Stimulated activated CD8-positive, alpha-beta memory T cell treated with anti-CD3 and anti-CD28 coated beads, Interleukin-4, amount 100 ng/mL, for 1 hour (primary cell): ENCODE measurements at places on chromosomes 7 and 10.

GRCh38 chr10:75265856-75266255, 30.1 kb upstream of the COMTD1 start:
- DNase-seq, result no peak

DNA sequence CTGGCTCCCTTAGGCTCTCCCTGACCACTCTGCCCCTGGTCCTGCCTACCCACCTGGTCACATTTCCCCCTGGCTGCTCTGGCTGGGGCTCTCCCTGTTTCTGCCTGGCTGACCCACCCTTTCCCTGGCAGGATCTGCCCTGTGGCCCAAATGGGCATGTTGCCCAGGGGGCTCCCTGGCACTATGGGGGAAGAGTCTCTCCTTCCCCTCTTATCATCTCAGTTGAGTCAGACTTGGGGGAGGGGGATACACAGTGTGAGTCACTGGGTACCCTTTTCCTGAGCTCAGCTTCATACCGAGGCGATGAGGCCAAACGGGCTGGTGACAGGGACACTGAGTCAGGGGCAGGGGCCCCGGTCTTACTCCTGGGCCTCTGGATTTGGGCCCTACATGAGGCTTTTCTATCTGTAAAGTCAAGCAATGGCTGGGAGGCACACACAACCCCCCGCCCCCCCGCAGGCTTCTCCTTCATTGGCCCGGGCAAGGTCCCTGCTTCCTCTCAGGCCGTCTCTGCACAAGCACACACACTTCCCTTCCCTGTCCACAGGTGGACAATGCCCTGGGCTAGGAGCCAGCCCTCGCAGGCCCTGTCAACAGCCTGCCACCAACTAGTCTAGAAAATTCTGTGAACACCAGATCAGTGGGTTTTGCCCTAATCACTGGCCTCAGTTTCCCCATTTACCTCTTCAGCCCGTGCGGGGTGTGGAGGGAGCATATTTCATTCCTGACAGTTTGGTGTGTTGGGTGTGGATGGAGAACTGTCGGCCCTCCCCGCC, 627 bp upstream of the FLNC start:
- DNase-seq, result no peak

- no peak for DNase-seq
Observed at GRCh38 chr7:90933041-90933440, 331.2 kb upstream of the FZD1 start.

- no peak for DNase-seq
Observed at GRCh38 chr10:9297580-9297979, 1243.1 kb downstream of the GATA3 start.

DNA sequence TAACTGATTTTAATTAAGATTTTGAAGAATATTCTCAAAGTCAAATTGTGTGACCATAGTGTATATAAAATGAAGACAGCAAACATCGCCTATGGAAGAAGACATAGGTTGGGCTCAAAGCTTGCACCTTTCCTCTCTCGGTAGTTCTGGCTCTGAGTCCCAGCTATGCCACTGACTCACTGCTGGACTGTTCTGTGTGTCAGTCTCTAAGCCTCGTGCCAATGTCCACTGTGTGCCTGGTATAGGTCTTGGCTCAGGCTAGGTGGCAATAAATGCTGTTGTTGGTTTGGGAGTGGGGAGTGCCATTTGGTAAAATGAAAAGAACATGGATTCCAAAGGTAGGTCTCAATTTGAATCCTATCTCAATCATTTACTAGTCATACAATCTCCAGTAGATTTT, 137.5 kb upstream of the RHEB start:
- DNase-seq, result no peak

GRCh38 chr10:123835575-123835974, 56.0 kb downstream of the CPXM2 start:
- no peak for DNase-seq

DNA sequence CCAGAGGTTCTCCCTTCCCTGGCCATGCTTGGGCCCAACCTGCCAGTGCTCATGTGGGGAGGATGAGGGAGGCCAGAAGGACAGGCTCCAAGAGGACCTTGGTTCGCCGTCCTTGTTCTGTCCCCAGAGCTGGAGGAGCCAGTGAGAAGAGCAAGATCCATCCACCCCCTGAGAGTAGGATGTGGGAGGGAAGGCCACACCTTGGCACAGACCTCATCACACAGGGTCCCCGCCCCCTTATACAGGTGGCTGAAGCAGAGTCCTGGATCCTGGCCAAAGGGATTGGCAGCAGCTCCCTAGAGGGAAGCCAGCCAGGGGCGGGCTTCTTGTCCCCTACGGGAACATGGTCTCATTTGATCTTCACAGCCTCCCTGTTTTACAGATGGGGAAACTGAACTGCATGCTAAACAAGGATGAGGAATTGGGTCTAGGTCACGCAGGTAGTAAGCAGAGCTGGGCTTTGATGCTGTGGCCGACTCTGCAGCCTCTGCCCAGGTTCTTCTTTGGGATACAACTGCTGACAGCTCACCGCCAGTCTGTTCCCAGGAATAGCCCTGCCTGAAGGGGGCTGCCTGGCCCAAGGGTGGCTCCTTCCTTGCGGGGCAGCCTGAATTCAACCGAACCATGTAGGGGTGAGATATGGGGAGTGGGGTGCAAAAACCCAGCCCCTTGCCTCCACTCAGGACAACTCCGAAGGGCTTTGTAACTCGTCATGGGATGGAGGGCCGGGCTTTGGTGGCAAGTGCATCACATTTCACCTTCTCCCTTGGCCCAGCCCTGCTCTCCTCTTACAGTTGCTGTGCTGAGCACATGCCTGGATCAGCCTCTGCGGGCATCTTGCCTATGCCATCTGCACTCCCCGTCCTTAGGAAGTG, 62.2 kb upstream of the KDM7A start:
- no peak for DNase-seq

GRCh38 chr10:31883397-31883796, 45.2 kb downstream of the ARHGAP12 start:
- no peak for DNase-seq
